ENCODE measurements at places on chromosomes 1 and 21. TPM values are rescaled to one million over a fixed set of nuclear protein-coding genes. Genes with fewer than 3 reads are reported as not detected.

Gene ICOSLG
- 0.38 TPM for total RNA-seq

Gene UBE2G2
- 71.3 TPM for total RNA-seq

Gene VSIG8
- total RNA-seq: not detected

Gene FAM163A
- not detected for total RNA-seq

Gene OLFM3
- not detected for total RNA-seq

Gene GCSAML
- not detected for total RNA-seq

Gene MTARC1
- total RNA-seq: 1.8 TPM

Gene LRRC38
- total RNA-seq: not detected

DNA sequence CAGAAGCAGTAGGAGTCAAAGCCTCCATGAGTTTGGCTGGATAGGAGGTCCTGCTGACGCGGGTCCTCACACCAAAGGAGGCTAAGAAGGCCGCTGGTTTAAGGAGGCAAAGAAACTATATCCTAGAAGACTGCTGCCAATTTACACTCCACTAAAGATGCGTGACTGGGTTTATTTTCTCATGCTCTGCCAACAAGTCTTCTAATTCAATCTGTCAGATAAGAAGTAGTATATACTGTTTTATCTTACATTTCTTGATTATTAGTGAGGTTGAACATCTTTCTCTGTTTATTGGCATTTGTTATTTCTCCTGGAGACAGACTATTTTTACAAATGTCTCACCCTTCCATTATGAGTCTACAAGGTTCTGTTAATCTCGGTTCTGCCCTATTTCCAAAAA is 34.1 kb downstream of the ACBD6 start:
- peaks cover 25% of the 10 kb centered on the region for H3K36me3 ChIP-seq
- H3K27ac ChIP-seq: no peak overlapping the region
- H3K27me3 ChIP-seq: no peaks in the 10 kb centered on the region
- no peak for DNase-seq
- H3K4me1 ChIP-seq: no peaks in the 10 kb centered on the region
- H3K4me3 ChIP-seq: no peak overlapping the region

GRCh38 chr21:35952651-35953340 is 107.5 kb downstream of the SETD4 start:
- no peak overlapping the region for H3K4me3 ChIP-seq
- peaks cover 29% of the 10 kb centered on the region for H3K27me3 ChIP-seq
- no peaks in the 10 kb centered on the region for H3K4me1 ChIP-seq
- no peak for DNase-seq

DNA sequence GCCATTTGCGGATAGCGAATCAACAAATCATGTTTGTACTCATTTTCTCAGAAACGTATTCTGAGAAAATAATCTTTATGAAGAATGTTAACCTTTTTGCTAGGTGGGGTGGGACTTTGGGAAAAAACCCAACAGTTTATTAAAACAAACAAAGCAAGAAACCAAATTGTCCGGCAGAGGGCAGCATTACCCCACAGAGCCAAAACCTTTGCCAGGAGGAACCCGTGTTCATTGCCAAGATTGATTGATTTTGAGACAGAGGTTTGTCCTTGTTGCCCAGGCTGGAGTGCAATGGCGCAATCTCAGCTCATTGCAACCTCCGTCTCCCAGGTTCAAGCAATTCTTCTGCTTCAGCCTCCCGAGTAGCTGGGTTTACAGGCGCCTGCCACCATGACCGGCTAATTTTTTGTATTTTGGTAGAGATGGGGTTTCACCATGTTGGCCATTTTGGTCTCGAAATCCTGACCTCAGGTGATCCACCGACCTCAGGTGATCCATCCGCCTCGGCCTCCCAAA is 70.8 kb upstream of the RHOU start:
- peaks cover 2% of the 10 kb centered on the region for H3K27me3 ChIP-seq
- no peaks in the 10 kb centered on the region for H3K36me3 ChIP-seq
- peak; percentile 37 for DNase-seq
- no peak overlapping the region for H3K4me3 ChIP-seq
- no peak overlapping the region for H3K27ac ChIP-seq

- no peak overlapping the region for H3K4me3 ChIP-seq
- H3K27me3 ChIP-seq: no peaks in the 10 kb centered on the region
- H3K4me1 ChIP-seq: no peaks in the 10 kb centered on the region
- H3K36me3 ChIP-seq: no peaks in the 10 kb centered on the region
- no peak for DNase-seq
Measured at GRCh38 chr1:217188280-217189237, 442.3 kb downstream of the GPATCH2 start.

DNA sequence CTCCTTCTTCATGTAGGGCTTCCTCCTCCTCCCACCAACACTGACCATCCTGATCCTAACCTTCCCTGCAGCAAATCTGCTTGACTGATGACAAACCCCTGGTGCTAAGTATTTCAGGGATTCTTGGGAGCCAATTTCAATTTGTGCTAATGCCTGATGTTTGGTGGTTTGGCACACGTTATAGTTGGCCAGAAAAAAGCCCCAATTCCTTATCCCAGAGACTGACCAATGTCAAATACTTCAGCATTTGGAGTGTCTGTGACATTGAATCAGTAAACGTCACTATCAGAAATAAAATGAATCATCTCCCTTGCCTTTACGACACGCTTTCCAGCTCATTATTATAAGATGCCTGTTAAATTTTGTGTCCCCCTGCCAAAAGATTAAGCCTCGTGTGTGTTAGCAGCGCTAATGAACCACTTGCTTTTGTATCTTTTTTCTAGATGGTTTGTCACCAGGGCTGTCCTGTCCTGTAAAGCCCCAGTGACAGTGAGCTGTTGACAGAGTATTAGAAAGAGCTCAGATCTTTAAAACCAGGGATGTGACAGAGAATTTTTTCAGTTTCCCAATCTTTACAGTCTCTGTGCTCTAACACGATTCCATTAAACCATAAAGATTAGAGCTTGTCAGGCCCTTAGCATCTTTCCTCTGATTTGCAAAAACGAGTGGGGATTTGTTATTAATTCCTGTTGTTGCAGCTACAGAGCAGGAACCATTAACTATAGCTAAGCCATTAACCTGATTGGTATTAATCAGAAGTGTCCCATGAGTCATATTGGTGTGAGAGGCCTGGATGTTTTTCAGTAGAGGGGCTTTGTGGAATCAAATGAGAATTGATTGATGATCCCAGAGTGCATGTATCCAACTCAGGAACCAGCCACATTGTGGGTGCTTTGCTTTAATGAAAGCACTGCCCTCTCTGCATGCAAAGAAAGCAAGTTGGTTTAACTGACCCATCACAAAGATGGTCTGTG is 665.1 kb upstream of the PLXNA2 start:
- no peak overlapping the region for H3K4me3 ChIP-seq
- no peaks in the 10 kb centered on the region for H3K36me3 ChIP-seq
- no peaks in the 10 kb centered on the region for H3K4me1 ChIP-seq

GRCh38 chr1:114181356-114181755 is 27.7 kb upstream of the SYT6 start:
- H3K36me3 ChIP-seq: no peaks in the 10 kb centered on the region
- no peak overlapping the region for H3K4me3 ChIP-seq
- H3K27me3 ChIP-seq: peaks cover 5% of the 10 kb centered on the region
- H3K27ac ChIP-seq: no peak overlapping the region
- DNase-seq: no peak

DNA sequence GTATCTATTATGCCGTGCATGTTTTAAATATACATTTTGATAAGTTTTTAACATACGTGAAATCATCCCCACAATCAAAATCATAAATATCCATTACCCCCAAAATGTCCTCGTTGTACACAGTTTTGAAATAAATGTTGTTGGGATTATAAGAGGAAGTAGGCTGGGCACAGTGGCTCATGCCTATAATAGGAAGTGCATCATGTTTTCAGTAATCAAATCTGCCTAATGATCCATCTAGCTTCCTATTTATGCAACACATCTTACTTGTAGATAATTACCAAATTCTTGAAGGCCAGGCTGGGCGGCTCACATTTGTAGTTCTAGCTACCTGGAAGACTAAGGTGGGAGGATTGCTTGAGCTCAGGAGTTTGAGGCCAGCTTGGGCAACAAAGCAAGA is 15.0 kb upstream of the IFNGR2 start:
- peaks cover 4% of the 10 kb centered on the region for H3K27me3 ChIP-seq
- H3K36me3 ChIP-seq: no peaks in the 10 kb centered on the region
- H3K27ac ChIP-seq: no peak overlapping the region
- H3K4me1 ChIP-seq: peaks cover 6% of the 10 kb centered on the region
- no peak for DNase-seq
- no peak overlapping the region for H3K4me3 ChIP-seq

- H3K27ac ChIP-seq: peak overlapping the region; percentile 60
- H3K4me1 ChIP-seq: peaks cover 23% of the 10 kb centered on the region
- no peaks in the 10 kb centered on the region for H3K27me3 ChIP-seq
- H3K4me3 ChIP-seq: peak overlapping the region; percentile 62
- H3K36me3 ChIP-seq: peaks cover 35% of the 10 kb centered on the region
Measured at GRCh38 chr1:173355281-173356031, 121.7 kb upstream of the PRDX6 start.

DNA sequence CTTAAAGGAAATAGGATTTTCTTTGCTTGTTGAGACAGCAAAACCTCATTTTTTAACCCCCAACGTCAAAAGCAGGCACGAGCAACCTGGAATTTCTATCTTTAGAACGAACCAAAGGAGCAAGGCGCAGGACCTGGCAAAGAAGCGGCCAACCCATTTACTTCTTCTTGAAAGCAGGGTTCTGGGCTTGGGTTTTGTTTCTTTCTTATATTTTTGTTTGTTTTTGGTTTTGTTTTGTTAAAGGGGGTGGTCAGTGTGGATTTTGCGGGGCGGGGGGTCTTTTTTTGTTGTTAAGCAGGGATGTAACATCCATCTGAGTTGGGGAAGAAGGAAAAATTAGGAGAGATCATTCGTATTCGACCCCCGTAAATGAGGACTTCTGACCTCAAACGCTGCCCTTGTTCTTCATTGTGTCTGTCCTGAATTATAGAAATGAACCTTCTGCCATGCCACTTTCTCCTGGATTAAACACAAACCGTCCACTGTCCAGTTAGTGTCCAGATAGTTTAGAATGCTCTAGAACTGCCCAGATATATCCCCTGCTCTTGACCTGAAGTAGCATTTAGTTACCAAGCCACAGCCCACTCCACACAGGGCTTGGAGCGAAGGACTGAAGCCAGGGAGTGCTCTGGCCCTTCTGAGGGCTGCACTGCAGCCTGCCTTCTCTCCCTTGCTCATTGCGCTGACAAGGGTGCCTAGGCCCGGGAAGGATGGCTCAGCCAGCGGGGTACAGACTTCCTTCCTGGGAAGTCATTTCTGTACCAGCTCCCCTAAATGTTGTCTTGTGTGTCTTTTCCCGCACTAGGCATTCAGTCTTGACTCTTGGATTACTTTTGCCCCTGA is 909 bp upstream of the APP start:
- H3K36me3 ChIP-seq: peaks cover 6% of the 10 kb centered on the region
- peak overlapping the region; percentile 99 for H3K4me3 ChIP-seq
- H3K4me1 ChIP-seq: peaks cover 36% of the 10 kb centered on the region
- H3K27ac ChIP-seq: no peak overlapping the region
- H3K27me3 ChIP-seq: peaks cover 3% of the 10 kb centered on the region
- no peak for DNase-seq

GRCh38 chr1:171220081-171220420 is 28.2 kb upstream of the FMO1 start:
- H3K4me3 ChIP-seq: peak overlapping the region; percentile 72
- DNase-seq: peak; percentile 82
- H3K27ac ChIP-seq: peak overlapping the region; percentile 85
- H3K27me3 ChIP-seq: no peaks in the 10 kb centered on the region

DNA sequence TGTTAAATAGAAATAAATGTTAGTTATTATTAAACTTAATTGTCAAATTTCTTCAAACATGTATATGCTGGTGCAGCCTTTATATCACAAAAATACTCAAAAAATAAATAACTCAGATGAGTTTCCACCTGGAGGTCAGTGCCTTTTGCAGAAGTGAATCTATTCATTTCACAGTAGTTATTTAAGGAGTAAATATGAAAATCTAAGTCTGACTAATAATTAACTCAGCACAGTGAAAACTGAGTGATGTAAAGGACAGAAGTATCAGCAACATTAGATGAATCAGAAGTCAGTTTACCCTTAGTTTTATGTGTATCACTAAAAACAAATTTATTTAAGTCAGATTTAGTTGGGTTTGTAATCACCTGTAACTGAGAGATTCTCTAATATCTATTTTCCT is 2135.4 kb downstream of the MRPL39 start:
- no peaks in the 10 kb centered on the region for H3K36me3 ChIP-seq
- H3K4me3 ChIP-seq: no peak overlapping the region
- H3K27me3 ChIP-seq: no peaks in the 10 kb centered on the region
- no peak overlapping the region for H3K27ac ChIP-seq
- H3K4me1 ChIP-seq: no peaks in the 10 kb centered on the region

DNA sequence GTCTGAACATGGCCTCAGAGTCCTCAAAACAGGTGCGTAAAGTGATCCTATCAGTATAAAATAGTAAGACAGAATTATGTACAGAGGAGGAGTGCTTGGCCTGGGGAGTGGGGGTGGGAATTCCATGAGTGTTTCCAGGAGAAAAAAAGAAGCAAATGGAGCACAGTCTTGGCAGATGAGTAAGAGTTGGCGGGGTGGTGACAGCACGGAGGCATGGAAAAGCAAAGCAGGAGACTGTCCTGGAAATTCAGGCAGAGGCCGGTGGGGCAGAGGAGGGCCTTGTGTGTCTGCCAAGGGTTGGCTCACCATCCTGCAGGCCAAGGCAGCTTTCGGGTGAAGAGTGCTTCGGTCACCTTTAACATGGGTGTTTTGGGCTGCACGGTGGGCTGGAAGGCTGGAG is 63.4 kb downstream of the OPTC start:
- peak overlapping the region; percentile 99 for H3K27ac ChIP-seq
- H3K4me3 ChIP-seq: peak overlapping the region; percentile 84
- peaks cover 75% of the 10 kb centered on the region for H3K4me1 ChIP-seq
- H3K27me3 ChIP-seq: peaks cover 1% of the 10 kb centered on the region
- peak; percentile 90 for DNase-seq
- H3K36me3 ChIP-seq: no peaks in the 10 kb centered on the region

- no peaks in the 10 kb centered on the region for H3K4me1 ChIP-seq
- no peaks in the 10 kb centered on the region for H3K36me3 ChIP-seq
- no peak overlapping the region for H3K27ac ChIP-seq
- H3K27me3 ChIP-seq: peaks cover 9% of the 10 kb centered on the region
- H3K4me3 ChIP-seq: no peak overlapping the region
Measured at GRCh38 chr1:6906783-6907182, 121.5 kb downstream of the CAMTA1 start.

- H3K4me3 ChIP-seq: no peak overlapping the region
- no peak for DNase-seq
- H3K4me1 ChIP-seq: peaks cover 25% of the 10 kb centered on the region
- no peak overlapping the region for H3K27ac ChIP-seq
Measured at GRCh38 chr1:29213055-29213454, 17.7 kb downstream of the MECR start.

GRCh38 chr1:234478152-234478480 is 863 bp downstream of the TARBP1 start:
- DNase-seq: peak; percentile 14
- no peaks in the 10 kb centered on the region for H3K36me3 ChIP-seq
- H3K27ac ChIP-seq: no peak overlapping the region
- peaks cover 2% of the 10 kb centered on the region for H3K27me3 ChIP-seq

- peaks cover 25% of the 10 kb centered on the region for H3K4me1 ChIP-seq
- H3K27me3 ChIP-seq: peaks cover 58% of the 10 kb centered on the region
- H3K4me3 ChIP-seq: no peak overlapping the region
- no peak overlapping the region for H3K27ac ChIP-seq
- DNase-seq: peak; percentile 21
Measured at GRCh38 chr1:212605441-212606394, 2.8 kb upstream of the ATF3 start.

GRCh38 chr1:155880950-155881349 is 21.6 kb downstream of the SYT11 start:
- no peak overlapping the region for H3K4me3 ChIP-seq
- DNase-seq: no peak
- H3K27ac ChIP-seq: no peak overlapping the region
- H3K36me3 ChIP-seq: peaks cover 23% of the 10 kb centered on the region
- no peaks in the 10 kb centered on the region for H3K27me3 ChIP-seq
